ENCODE measurements at places on chromosomes 7 and 10. TPM values are rescaled to one million over a fixed set of nuclear protein-coding genes. Genes with fewer than 3 reads are reported as not detected.
A peak's percentile ranks its signal among the peaks of the same experiment; 100 is the strongest.

RAPGEF5 gene
- total RNA-seq, result 1.3 TPM

- peak; percentile 32 for DNase-seq
Measured at GRCh38 chr10:131635564-131636015, 265.2 kb upstream of the PPP2R2D start.

GRCh38 chr7:151143261-151144015 lies 24.1 kb downstream of the GBX1 start:
- no peak for DNase-seq

- DNase-seq, result no peak
Measured at GRCh38 chr10:71218046-71218650, 5.8 kb downstream of the UNC5B start.

GATA3 gene
- total RNA-seq, result 23.5 TPM

KCND2 gene
- total RNA-seq, result not detected

- no peak for DNase-seq
Measured at GRCh38 chr10:37991655-37992054, 15.2 kb upstream of the ZNF25 start.

DNA sequence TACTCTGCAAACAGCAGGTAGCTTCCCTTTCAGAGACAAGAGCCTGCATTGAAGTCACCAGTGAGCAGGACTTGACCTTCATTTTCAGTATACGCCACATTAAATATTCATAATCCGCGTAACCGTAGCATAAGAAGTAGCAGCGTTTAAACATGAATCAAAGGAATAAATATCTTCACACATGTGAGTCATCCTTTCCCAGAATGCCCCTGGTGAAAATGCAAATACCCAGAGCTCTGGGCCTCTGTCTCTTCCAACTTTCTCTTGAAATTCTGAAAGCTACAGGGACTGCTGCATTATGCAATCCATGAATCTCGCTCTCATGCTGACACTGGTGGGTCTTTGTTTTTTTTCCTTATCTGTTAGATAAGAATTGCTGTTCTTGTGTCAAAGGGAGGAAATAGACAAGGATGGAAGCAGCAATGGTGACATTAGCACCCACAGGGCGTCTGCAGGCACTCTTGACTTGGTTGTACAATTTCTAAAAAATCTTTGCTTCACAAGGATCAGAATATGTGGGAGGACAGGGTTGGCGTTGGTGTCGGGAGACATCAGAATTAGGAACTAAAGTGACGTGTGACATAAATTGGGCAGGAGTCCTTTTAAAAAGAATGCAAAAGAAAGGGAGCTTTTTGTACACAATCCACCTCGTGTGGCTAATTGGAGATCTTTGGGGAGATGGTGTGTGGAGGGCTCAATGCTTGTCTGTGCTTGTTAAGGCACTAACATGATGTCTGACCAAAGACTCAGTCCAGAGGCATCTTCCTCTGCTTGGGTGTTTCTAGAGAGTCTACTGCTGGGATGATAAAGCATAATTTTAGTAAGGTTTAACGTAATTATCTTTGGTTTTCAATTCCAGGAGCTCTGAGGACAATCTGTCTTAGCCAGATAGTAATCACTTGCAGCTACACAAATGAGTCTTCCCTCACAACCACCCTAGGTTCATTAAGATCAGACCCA lies 390.3 kb downstream of the KCNMA1 start:
- no peak for DNase-seq

SUGCT gene
- 1.9 TPM for total RNA-seq

- no peak for DNase-seq
Measured at GRCh38 chr7:10875080-10875479, 98.6 kb upstream of the PHF14 start.

GRCh38 chr10:77763453-77764430 lies 126.1 kb upstream of the KCNMA1 start:
- no peak for DNase-seq

SKIDA1 gene
- 0.32 TPM for total RNA-seq

GRCh38 chr7:155003092-155003375 lies at the start of gene PAXIP1:
PAXIP1 (minus strand) TSS chr7:155003124; CDS start chr7:155002929, 195 bp downstream.
- DNase-seq, result no peak

GRCh38 chr7:64515330-64515729 lies 47.5 kb downstream of the ZNF680 start:
- DNase-seq, result peak; percentile 10

DNA sequence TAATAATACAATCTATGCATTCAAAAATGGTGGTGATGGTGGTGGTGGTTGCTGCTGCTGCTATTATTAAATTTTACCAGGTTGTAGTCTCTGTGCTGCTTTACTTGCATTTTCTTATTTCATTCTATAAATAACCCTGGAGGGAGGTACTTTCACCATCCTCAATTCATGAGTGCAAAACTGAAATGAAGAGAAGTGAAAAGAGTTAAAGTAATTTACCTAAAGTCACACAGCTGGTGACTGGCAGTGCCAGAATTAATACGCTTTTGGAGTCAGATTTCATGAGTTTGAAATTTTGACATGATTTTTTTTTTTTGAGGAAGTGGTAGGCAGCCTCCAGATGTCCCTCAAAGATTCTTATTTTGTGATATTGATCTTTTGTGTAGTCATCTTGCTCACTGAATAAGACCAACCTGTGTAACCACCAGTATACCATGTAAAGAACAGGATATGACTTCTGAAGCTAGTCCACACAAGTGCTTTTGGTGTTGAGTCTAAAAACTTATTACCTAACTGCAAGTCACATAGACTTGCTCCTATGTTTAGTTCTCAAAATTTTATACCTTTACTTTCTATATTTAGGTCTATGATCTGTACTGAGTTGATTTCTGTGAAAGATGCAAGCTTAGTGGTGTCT lies 218.8 kb downstream of the ZWINT start:
- no peak for DNase-seq

FKBP9 gene
- total RNA-seq, result 1.0 TPM

GRCh38 chr10:99785646-99786045 lies 3.2 kb downstream of the ABCC2 start:
- DNase-seq, result no peak

DNA sequence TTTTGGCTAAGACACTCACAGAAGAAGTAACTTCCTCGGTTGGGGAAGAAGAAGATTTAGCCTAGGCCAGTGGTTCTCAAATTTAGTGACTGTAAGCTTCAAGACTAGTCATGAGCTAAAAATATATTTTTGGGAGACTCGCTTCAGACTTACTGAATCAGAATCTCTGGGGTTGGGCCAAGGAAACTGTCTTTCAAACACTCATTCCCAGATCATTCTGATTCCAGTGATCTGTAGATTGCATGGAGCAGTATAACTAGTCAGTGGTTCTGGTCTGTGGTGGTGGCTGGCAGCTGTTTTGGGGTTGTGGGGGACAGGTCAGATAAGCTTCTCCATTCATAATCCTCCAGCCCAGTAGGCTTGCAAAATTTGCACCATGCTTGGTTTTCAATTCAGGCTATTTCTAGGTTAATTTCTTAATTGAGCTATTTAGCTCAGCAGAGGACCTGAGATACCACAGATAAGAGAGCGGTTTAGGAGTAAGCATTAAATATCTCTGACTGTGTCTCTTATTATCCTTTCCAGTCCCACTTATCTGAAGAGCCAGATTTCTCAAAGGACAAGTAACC lies 3.8 kb upstream of the KAT6B start:
- DNase-seq, result no peak

MMRN2 gene
- total RNA-seq, result not detected

DNA sequence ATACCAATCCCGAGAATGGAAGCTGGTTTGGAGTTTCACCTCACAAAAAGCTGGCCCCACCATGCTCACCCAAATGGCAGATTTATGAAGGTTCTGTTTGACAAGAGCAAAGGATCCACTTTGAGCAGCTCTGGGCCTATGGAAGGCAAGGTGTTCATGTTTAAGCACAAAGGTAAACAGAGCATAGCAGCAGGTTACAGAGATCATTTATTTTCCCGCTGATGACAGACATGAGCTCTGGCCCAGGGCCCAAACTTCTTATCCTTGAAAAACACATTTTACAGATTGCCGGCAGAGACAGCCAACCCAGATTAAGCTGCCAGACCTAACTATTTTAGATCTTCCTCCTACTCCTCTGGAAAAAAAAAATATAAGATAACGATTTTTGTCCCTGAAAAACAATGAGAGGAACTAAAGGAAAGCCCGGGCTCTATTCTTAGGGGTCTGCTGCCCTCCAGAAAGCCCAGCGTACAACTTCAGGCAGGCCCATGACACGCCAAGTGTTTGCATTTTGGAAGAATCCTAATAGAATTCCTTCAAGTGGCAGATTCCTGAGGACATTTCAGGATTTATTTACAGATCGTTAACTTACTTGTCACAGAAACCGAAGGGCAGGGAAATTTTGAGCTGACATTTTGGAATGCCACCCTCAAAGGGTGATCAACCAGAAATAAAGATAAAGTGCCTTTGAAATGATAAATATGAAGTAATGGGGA lies 40.0 kb downstream of the SYPL1 start:
- DNase-seq, result peak; percentile 29

DNA sequence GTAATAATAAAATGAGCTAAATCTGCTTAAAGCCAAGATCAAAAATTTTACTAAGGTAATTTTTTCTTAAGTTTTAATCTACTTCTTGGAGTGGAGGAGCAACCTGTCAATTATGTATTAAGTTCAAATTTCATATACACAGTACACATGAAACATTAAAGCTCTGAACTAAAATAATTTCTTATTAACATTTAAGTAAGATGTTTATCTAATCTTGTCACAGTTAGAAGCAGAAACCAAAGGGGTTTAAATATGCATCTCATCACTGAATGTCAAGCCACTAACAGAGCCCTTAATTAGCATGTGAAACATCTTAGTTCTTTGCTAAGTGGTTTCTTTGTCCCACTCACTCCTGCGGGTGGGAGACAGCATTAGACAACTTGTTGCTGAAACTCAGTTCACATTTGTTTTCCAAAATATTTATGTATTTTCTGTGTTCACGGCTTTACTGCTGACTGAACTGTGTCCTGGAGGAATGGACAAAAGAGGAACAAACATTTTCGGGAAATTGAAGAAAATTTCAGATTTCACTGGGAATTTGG lies 130.9 kb upstream of the MBL2 start:
- no peak for DNase-seq

FAM25G gene
- total RNA-seq, result not detected

STEAP1 gene
- 0.69 TPM for total RNA-seq

PTN gene
- total RNA-seq, result not detected

GRCh38 chr7:75981453-75982305 lies 12.7 kb downstream of the TMEM120A start:
- no peak for DNase-seq
